Subcutaneous preadipocyte (primary cell): ENCODE measurements at places on chromosomes 13 and 19. TPM values are rescaled to one million over a fixed set of nuclear protein-coding genes. Genes with fewer than 3 reads are reported as not detected.

SKA3 gene
- 10.7 and 22.5 TPM in 2 replicates for total RNA-seq

RUVBL2 gene
- total RNA-seq = 301 and 328 TPM in 2 replicates

AXL gene
- 157 and 435 TPM in 2 replicates for total RNA-seq

RNF113B gene
- total RNA-seq = not detected in 2 replicates

GNG7 gene
- under 0.01 TPM in 2 replicates for total RNA-seq

ZNF486 gene
- total RNA-seq = 4.8 and 4.9 TPM in 2 replicates

EDDM13 gene
- not detected in 2 replicates for total RNA-seq

LYPD3 gene
- total RNA-seq = not detected in 2 replicates

HRC gene
- total RNA-seq = not detected in 2 replicates

PRR12 gene
- 2.6 and 3.5 TPM in 2 replicates for total RNA-seq

SIGLECL1 gene
- total RNA-seq = not detected in 2 replicates

SYT3 gene
- total RNA-seq = not detected in 2 replicates

MPND gene
- 6.3 and 6.6 TPM in 2 replicates for total RNA-seq
